ENCODE measurements at places on chromosomes 1 and 21. TPM values are rescaled to one million over a fixed set of nuclear protein-coding genes. Genes with fewer than 3 reads are reported as not detected.

The CA6 gene
- total RNA-seq: not detected

The KLF17 gene
- total RNA-seq: 0.09 TPM

- no peak overlapping the region for H3K27ac ChIP-seq
- H3K4me3 ChIP-seq: no peak overlapping the region
- no peaks in the 10 kb centered on the region for H3K27me3 ChIP-seq
- H3K4me1 ChIP-seq: no peaks in the 10 kb centered on the region
- H3K36me3 ChIP-seq: peaks cover 81% of the 10 kb centered on the region
- DNase-seq: no peak
Observed at GRCh38 chr21:33836408-33836807, 79.2 kb downstream of the ATP5PO start.

GRCh38 chr1:120176092-120176855 is at the start of gene SEC22B:
Gene SEC22B, minus strand, starts transcription at chr1:120176520. Its CDS starts 139 bp downstream, at chr1:120176381.
- peak; percentile 95 for DNase-seq
- H3K36me3 ChIP-seq: peaks cover 3% of the 10 kb centered on the region
- H3K27ac ChIP-seq: peak within 1 kb of the TSS; percentile 54

Data from H9 (cell line).